ENCODE measurements at places on chromosomes 3 and 15.

- DNase-seq: no peak
Measured at GRCh38 chr3:15345066-15345607, 12.8 kb upstream of the SH3BP5 start.

DNA sequence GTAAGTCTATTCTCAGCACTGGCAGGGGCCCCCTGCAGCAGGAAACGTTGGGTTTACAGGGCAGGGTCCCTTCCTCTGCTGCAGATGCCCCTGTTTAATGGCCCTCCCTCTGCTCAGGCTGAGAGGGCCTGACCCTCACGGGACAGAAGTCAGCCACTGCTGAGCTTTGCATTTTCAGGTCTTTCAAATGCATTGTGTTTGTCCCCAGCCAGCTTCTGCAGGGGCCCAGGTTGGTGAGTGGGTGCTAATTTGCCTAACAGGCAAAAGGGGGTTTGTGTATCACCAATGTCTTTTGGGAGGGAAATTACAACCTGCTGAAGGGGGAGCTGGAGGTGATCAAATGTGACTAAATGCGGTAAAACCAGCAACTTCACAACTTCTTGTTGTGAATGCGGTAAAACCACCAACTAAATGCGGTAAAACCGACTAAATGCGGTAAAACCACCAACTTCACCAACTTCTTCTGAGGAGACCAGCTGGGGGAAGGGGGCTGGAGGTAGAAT is 44.8 kb upstream of the UBE2E1 start:
- DNase-seq: no peak

GRCh38 chr3:151925876-151926275 is 52.4 kb downstream of the SUCNR1 start:
- DNase-seq: no peak

- DNase-seq: no peak
Measured at GRCh38 chr15:101043911-101044624, 124.9 kb downstream of the LRRK1 start.

DNA sequence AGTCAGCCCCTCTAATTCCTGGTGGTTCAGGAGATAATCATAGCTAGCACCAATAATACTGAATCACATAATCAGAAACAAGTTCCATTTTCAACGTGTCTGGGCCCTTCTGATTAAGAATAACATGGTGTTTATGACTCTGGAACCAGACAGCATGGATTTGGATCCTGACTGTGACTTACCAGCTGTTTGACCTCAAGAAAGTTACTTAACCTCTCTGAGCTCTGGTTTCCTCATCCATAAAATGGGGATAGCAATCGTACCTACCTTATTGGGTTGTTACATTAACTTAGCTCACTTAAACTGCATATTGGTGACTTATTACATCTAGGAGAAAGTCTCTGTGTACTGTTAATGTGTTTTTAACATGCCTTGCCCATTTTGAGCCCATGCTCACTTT is 10.7 kb upstream of the TMEM40 start:
- no peak for DNase-seq

GRCh38 chr15:78054966-78055365 is 22.5 kb downstream of the TBC1D2B start:
- no peak for DNase-seq

DNA sequence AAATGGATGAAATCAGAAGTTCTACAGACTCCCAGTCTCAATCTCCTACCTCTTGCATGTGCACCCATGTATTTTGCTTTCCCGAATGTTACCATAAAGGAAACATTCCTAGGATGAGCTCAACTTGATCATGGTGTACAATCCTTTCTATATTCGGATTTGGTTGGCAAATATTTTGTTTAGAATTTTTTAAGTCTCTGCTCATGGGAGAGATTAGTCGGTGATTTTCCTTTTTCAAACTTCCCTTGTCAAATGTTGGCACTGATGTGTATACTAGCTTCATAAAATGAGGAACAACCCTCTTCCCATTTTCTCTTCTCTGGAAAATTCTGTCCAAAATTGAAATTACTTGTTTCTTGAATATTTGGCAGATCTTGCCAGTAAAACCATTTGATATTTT is 317.6 kb upstream of the RASGRP1 start:
- DNase-seq: no peak

DNA sequence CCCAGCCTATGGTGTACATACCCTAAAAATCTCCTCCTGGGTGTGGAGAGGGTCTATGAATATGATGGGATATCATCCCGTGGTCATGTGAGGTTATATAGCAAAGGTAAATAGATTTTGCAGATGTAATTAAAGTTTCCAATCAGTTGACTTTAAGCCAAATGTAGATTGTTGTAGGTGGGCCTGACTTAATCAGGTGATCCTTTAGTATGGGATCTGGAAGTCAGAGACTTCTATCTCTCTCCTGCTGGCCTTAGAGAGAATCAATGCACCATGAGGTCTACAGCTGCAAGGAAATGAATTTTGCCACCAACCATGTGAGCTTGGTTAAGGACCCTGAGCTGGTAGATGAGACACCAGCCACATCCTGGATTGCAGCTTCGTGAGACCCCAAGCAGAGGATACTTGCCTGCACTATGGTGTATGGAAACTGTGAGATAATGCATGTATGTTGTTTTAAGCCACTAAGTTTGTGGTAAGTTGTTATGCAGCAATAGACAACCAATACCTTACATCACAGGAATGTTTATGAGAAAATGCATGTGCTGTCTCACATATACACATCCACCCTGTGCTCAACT is 137.1 kb upstream of the SLC6A11 start:
- DNase-seq: no peak

GRCh38 chr3:172194702-172195406 is 155.5 kb downstream of the FNDC3B start:
- no peak for DNase-seq

DNA sequence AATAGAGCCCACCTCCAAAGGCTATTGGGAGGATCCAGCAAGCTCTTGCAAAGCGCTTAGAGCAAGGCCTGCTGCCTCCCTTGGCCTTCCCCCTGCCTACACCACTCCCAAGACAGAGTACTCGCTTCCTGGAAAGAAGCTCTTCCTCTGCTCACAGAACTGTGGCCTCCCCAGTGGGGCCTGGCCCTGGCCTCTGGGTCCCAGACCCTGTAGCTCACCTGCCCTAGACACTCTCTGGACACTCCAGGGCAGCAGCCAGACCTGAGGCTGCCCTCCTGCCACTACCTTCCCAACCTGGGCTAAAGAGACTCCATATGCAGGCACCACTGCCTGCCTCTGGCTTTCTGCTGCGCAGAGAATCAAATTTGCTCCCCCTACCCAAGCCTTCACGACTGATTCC is 49.9 kb downstream of the GRIP2 start:
- no peak for DNase-seq

DNA sequence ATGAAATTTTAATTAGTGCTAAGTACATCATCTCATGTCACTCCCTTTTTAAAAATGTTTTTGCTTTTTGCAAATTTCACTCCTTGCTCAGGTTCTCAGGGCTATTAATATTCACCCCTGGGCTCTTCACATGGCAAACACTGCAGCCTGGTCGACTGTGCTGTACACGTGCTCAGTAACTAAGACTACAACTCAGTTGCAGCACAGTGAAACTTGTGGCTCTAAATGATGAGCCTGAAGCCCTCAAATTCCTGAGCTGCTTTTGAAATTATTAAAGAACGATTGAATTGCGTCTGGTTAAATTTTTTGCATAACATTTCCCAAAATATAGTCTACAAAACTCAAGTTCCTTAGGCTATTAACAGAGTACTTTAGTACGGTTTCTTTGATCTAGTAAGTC is 159.3 kb upstream of the C2CD4B start:
- DNase-seq: no peak
